ENCODE measurements at places on chromosomes 7 and 10. TPM values are rescaled to one million over a fixed set of nuclear protein-coding genes. Genes with fewer than 3 reads are reported as not detected.
A peak's percentile ranks its signal among the peaks of the same experiment; 100 is the strongest.

DNA sequence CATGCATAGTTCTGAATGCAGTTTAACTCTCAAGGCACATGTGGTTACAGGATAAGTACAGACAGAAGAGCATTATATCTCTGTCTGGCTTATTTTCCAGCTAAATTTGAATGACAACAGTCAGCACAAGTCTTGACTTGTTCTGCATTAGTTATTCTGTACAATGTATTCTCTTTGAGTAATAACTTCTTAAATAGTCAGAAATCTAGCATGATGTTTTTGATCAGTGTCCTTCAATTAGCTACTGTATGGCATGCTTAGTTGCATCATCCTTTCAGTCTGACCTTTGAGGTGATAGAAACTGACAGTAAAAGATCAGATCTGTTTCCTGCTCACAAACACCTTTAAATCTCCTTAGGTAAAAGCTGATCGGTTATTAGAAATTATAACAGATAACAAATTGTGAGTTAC, 118.1 kb downstream of the ARL4A start:
- DNase-seq = no peak

DNA sequence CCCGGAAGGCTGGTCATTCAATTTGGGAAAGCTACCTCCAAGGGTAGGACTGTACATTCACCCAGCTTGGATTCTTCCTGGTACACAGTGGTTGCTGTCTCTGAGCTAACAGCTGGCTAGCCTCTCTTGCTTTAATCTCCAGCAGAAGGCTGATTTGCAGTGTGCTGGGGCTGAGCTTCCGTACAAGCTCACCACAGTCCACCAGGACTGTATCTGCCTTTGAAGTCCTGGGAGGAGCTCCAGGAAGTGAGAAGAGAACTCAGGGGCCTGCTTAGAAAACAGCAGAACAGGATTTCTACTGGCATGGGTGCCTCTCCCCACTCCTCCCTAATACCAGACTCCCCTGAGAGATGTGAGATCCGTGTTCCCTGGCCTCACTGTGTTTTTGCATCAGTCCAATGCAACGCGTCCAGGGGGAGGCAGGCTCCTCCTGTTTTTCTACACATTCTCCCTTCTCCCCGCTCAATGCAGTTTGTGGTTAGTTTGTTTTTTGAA, 6.6 kb downstream of the AFAP1L2 start:
- DNase-seq = no peak

GRCh38 chr7:130554481-130554880, 62.6 kb downstream of the MEST start:
- DNase-seq = no peak

DNA sequence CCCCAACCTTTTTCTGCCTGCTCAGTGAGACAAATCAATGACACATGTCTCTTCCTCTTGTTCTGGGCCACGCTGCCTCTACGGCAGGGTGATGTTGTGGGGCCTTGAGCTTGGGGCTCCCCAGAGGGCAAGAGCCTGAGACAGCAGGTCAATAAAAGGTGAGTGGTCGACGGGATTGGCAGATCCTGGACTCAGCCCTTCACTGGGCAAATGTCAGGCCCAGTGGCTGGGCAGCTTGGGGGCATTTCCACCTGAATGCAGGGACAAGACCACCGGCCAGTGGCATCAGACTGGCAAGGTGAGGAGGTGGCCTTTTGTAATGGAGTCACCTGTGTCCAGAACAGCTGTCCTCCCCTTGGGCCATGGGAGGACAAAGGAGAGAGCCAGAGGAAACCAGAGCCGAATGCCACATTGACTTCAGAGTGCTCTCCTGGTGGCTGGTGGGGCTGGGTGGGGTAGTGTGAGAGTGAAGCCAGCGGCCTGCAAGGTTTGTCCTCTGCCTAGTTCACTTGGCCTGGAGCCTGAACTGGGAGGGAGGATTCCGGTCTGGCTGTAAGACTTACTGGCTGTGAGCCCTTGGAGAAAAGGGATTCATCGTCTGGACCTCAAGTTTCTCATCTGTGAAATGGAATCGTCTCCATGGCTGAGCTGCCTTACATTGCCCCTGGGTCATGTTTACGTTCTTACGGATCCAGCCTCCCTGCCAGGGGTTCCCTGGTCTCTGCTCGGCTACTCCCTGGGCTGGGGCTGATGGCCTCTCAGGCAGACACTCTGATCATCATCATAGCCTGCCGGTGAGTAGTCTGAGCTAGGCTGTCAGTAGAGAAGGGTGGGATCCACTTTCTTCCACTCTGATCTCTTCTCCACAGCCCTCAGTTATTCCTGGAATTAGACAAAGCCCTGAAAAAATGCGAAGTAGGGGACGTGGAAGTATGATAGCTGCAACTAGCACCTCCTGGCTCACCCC, 25.4 kb upstream of the CRHR2 start:
- DNase-seq = peak; percentile 81

- no peak for DNase-seq
These were observed 163.7 kb upstream of the CDC14C start for GRCh38 chr7:48760528-48761265.

MTERF1 gene
- total RNA-seq = 8.7 TPM

SORCS1 gene
- total RNA-seq = 2.3 TPM

DNA sequence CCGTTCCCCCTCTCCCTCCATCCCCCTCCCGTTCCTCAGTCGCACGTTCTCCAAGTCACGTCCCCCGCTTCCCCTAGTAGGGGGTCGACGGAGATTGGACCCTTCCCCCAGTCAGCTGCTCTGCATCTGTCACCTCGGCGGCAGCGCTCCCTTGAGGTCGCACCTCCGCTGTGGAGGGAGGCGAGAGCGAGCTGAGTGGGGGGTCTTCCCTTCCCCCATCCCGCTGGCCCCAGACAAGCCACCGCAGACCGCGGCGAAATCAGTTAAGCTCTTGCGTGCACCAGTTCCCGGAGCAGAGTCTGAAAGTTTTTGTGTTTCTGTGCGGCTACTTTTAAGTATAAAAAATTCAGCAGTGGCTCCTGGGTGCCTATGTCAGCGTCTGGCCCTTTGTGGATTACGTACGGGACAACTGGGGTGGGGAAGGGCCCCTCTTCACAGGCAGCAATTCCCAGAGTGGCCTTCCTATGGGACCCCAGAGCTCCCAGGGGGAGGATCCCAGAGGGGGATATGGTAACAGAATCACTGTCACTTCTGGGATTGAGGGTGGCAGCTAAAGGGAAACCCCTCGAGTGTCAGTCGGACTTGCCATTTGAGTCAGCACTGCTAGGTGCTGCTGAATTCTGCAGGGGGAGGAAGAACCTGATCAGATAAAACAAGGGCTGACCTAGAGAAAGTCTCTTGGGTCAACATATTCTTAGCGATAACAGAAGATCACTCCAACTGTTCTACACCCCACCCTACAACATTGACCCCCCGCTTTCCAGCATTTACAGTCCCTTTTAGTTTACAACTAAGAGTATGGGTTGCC, 12.5 kb upstream of the DDIT4 start:
- no peak for DNase-seq

- no peak for DNase-seq
These were observed 86.5 kb downstream of the PROSER2 start for GRCh38 chr10:11909618-11910017.

IRF5 gene
- total RNA-seq = 4.6 TPM

OGDHL gene
- 4.2 TPM for total RNA-seq

HOXA4 gene
- total RNA-seq = 1.0 TPM

DNA sequence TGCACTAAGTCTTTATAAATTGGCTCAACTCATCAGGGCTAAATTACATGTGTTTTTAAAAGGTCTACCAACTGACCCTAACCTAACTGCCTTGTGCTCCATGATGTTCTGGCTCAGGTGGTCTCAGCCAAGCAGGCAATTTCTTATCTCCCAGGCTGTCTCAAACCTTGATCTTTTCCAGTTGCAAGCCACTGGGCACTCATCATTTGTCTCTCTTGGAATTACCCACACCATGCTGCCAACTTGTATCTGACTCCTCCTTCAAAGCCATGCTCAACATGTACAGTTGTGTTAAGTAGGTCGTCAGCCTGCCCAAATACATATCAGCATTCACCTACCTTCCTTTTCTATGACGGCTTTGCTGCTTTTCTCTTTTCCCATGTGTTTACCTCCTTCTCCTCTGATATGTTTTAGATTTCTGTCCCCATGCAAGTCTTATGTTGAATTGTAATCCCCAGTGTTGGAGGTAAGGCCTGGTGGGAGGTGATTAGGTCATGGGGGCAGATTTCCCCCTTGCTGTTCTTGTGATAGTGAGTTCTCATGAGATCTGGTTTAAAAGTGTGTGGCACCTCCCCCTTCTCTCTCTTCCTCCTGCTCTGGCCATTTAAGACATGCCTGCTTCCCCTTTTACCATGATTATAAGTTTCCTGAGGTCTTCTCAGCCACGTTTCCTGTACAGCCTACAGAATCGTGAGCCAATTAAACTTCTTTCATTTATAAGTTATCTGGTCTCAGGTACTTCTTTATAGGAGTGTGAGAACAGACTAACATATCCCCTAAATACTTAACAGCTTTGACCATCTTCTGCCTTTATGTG, 130.0 kb downstream of the ELAPOR2 start:
- DNase-seq = no peak

GRCh38 chr10:71989661-71990454, 25.7 kb downstream of the CHST3 start:
- DNase-seq = no peak

DNA sequence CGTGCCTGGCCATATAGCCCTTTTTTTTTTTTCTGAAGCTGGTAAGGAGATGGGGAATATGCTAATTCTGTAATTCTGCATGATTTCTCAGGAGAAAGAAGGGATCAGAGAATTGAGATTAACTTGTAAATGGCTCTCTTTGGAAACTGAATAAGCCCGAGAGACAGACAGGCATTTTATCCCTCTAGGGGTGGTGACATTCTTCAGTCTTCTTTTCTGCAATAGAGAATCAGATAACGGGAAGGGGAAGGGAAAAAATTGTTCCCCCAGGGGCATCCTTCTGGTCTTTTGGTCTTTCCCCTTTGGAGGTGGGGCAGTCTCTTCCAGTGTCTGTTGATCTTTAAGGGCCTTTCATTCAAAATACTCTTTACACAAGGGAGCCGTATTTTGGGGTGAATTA, 34.2 kb downstream of the HK1 start:
- no peak for DNase-seq

DNA sequence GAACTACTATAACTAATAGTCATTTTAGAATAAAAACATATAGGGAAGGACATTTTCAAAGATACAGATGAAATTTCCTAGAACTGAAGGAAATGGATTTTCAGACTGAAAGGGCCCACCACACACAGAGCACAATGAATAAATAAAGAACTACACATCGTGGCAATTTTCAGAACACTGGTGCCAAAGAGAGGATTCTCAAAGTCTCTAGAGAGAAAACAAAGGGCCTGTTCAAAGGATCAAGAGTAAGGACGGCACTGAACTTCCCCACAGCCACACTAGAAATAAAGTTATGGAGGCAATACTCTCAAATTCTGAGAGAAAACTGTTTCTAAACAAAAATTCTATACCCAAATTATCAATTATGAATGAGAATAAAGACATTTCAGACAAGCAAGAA, 21.9 kb downstream of the NAPEPLD start:
- no peak for DNase-seq

- no peak for DNase-seq
These were observed 263.1 kb downstream of the RPS24 start for GRCh38 chr10:78296785-78297184.

FAM25G gene
- not detected for total RNA-seq

DNA sequence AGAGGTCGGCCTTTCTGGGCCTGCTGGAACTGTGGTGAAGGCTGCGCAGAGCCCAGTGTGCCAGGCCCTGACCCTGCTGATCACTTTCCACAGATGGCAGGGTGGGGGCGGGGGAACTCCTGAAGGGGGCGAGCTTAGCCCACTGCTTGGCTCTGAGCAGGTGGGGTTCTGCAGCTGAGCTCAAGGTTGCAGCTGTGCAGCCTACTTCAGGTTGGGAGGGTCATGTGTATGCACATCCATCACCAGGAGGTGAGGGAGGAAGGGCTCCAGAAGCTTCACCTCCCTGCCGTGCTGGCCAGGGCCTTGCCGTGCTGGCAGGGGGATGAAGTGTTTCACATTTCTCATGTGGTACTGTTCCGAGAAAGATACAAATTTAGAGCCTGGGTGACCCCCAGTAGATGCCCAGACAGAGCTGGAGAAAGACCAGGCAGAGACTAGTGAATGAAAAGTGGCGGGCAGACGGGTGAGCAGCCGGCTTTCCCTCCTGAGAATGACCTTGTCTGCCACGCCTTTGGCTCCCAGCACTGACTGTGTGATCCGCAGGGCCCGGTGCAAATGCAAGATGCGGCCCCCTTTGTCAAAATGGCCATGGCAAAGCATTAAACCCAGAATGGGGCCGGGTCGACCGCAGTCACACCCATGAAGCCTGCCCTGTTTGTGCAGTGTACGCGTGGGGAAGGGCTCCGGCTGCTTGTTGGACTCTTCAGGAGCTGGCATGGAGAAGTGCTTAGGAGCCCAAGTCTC, 25.2 kb downstream of the FAM241B start:
- no peak for DNase-seq

GRCh38 chr10:60878224-60878623, 65.8 kb downstream of the RHOBTB1 start:
- no peak for DNase-seq

DNA sequence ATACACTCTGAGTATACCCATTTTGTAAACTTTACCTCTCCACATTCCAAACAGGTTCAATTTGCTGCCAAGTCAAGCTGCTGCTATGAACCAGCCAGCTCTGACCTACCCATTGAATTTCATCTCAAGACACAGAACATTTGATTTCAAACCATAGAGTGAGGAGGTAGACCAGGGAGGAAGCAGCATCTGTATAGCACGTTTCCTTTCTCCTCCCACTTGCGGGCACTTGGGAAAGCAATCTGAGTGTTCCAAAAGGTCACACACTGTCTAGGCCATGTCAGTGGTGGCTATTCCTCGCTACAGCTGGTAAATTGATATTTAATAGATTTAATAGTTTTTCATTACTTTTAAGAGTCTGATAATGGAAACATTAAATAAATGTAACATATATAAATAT, 147.8 kb upstream of the EEPD1 start:
- no peak for DNase-seq

PNLIPRP1 gene
- total RNA-seq = not detected

Measured in left cardiac atrium (tissue), 4 donors.